MM.1S (cell line): ENCODE measurements at places on chromosomes 1 and 21.

- no peak overlapping the region for H3K4me3 ChIP-seq
- DNase-seq, result no peak
- H3K36me3 ChIP-seq, result no peaks in the 10 kb centered on the region
- no peaks in the 10 kb centered on the region for H3K4me1 ChIP-seq
- H3K27me3 ChIP-seq, result no peaks in the 10 kb centered on the region
Observed at GRCh38 chr1:119882132-119883049, 13.9 kb downstream of the ADAM30 start.

- H3K4me1 ChIP-seq, result no peaks in the 10 kb centered on the region
- no peak overlapping the region for H3K27ac ChIP-seq
- peak overlapping the region; percentile 60 for H3K4me3 ChIP-seq
- no peak for DNase-seq
Observed at GRCh38 chr1:151992303-151993083, 1.2 kb downstream of the S100A10 start.

- H3K4me1 ChIP-seq, result no peaks in the 10 kb centered on the region
- no peak overlapping the region for H3K27ac ChIP-seq
- no peak overlapping the region for H3K4me3 ChIP-seq
- H3K27me3 ChIP-seq, result no peaks in the 10 kb centered on the region
- no peaks in the 10 kb centered on the region for H3K36me3 ChIP-seq
Observed at GRCh38 chr21:15353546-15353945, 288.7 kb upstream of the NRIP1 start.

DNA sequence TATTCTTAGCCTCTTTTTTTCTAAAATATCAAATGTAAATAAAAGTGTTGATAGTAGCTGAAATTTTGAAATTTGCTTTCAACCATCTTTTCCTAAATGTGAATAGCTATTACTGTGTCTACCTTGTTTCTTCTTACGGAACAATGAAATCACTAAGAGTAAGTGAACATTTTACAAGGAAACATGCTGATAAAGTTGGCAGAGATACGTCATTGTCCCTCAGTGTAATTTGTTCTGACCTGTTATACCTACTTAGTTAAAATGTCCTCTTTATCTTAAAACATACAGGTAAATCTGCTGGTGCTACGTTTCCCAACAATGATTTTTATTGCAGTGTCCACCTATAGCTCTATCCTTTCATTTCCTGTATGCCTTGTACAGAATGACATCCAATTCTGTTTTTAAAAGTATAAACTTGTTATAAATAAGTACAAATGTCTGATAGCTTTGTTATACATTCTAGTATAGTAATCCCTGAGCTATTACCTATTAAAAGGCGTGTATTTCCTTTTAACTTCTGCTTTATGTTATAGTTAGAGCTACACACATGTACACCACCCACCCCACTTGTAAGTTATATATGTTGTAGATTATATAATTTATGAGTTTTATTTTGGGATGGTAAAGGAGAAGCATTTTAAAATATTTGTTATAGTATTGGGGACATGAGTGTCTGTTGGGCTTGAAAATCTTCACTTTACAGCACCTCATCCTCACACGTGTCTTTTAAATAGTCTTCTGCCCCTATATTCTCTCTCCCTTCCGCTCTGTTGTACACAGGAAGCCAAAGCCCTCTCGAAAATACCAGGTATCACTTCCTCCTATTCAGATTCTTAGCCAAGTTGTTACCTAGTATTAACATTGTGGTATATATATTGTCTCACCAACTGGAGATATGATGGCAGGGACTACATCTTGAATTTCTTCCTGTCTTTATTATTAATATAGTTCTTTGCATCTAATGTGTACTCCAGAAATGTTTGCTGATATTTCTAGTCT is 25.2 kb downstream of the LAMC1 start:
- H3K27me3 ChIP-seq, result no peaks in the 10 kb centered on the region; the same call in 1 of the 2 replicates
- peaks cover 29% of the 10 kb centered on the region for H3K4me1 ChIP-seq
- no peaks in the 10 kb centered on the region for H3K36me3 ChIP-seq
- peak overlapping the region; percentile 21; the same call in 1 of the 2 replicates for H3K27ac ChIP-seq

- H3K4me1 ChIP-seq, result peaks cover 8% of the 10 kb centered on the region
- no peak overlapping the region for H3K27ac ChIP-seq
- H3K27me3 ChIP-seq, result no peaks in the 10 kb centered on the region
- DNase-seq, result no peak
- H3K36me3 ChIP-seq, result no peaks in the 10 kb centered on the region
- H3K4me3 ChIP-seq, result no peak overlapping the region
Observed at GRCh38 chr1:51231120-51231519, 5.0 kb upstream of the RNF11 start.

GRCh38 chr1:172993640-172994039 is 57.1 kb downstream of the TNFSF18 start:
- no peaks in the 10 kb centered on the region for H3K27me3 ChIP-seq
- H3K36me3 ChIP-seq, result no peaks in the 10 kb centered on the region
- no peak overlapping the region for H3K4me3 ChIP-seq
- H3K27ac ChIP-seq, result no peak overlapping the region

DNA sequence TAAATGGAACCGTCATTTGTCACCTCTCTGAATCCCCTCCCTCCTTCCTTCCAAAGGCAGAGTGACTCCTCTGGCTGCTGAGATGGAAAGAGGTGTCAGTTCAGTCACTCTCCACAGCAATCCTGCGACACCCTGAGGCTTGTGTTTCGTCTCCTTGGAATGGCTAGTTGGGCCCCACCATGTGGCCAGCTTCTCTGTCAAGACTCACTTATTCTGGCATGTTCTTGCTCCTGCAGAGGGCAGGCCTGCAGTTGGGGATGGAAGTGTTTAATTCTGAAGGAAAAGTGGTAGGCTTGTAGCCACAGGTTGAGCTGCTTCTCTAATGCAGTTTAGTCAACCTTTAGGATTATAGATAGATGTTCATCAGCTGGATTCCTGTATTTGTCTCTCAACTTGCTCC is 149.6 kb downstream of the LMO4 start:
- H3K27me3 ChIP-seq, result no peaks in the 10 kb centered on the region
- H3K27ac ChIP-seq, result no peak overlapping the region
- H3K36me3 ChIP-seq, result no peaks in the 10 kb centered on the region
- no peaks in the 10 kb centered on the region for H3K4me1 ChIP-seq
- no peak overlapping the region for H3K4me3 ChIP-seq
- no peak for DNase-seq

GRCh38 chr1:164774819-164775654 is 216.1 kb downstream of the PBX1 start:
- H3K4me1 ChIP-seq, result peaks cover 10% of the 10 kb centered on the region
- no peak for DNase-seq
- no peak overlapping the region for H3K4me3 ChIP-seq

DNA sequence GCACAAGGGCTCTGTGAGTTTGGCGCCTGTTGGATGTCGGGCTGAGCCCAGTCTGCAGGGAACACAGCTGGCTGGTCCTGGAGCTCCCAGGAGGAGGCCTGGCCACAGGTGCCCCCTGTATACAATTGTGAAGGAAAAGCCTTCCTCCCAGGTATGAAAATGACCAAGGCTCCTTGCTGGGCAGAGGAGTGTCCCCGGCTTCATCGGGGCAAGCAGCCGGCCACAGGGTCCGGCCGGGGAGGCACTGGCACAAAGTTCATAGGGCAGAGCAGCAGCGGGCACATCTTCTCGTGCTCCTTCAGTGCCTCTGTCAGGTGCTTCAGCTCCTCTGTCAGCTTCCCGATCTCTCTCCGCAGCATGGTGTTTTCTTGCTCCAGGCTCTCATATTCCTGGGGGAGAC is 13.0 kb downstream of the BATF3 start:
- H3K27me3 ChIP-seq, result no peaks in the 10 kb centered on the region
- no peaks in the 10 kb centered on the region for H3K36me3 ChIP-seq
- H3K27ac ChIP-seq, result no peak overlapping the region
- peaks cover 7% of the 10 kb centered on the region; the same call in 1 of the 2 replicates for H3K4me1 ChIP-seq
- DNase-seq, result no peak

DNA sequence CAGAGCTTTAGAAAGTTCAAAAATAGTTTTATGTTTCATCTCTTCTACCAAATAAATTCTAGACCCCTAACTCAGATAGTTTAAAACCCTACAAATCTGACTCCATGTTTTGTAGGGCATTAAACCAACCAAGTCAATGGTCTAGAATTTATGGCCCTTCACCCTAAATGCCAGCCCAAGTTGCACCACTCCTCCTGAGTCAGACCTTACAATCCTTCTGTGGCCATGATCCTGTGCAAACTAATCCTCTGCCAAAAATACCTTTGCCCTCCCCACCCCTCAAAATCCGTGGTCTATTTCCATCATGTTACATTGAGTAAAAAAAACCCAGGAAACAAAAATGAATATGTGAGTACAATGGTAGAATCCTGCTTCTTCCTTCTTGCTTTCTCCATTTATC is 179.3 kb downstream of the NR5A2 start:
- H3K27me3 ChIP-seq, result 0 out of 2 replicates have a peak, but pooled peaks cover 5% of the 10 kb centered on the region
- no peak for DNase-seq
- H3K4me1 ChIP-seq, result peaks cover 7% of the 10 kb centered on the region
- no peak overlapping the region for H3K27ac ChIP-seq
- H3K4me3 ChIP-seq, result no peak overlapping the region

- no peak for DNase-seq
- no peak overlapping the region for H3K27ac ChIP-seq
- H3K27me3 ChIP-seq, result no peaks in the 10 kb centered on the region
- no peaks in the 10 kb centered on the region for H3K4me1 ChIP-seq
Observed at GRCh38 chr1:163186862-163187261, 15.9 kb downstream of the RGS5 start.

DNA sequence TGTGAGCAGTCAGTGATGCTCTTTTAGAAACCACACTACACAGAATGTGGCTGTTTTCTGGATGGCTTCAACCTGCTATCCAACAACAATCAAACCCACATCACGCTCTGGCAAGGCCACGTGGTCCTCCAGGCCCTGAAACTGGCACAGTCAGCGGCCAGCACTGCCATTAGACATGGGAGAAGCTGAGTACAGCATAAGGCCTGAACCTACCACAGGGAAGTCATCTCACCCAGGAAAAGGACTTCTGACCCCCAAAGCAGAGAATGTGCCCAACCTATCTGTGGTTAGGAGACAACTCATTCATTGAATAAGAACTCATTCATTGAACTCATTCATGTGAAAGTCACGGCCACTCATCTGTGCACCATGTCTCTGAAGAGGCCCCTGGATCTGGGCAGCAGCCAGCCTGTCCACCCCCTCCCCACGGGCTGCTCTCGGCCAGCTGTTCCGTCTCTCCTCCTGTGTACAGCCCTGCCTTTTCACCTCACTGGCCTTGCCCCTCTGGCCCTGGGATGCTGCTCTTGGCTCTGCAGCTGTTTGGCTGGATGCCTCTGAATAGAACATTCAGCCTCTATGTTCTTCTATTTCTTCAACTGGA is 41.1 kb downstream of the C1orf198 start:
- H3K27ac ChIP-seq, result no peak overlapping the region
- no peak for DNase-seq
- H3K36me3 ChIP-seq, result no peaks in the 10 kb centered on the region
- peaks cover 16% of the 10 kb centered on the region for H3K4me1 ChIP-seq
- no peaks in the 10 kb centered on the region for H3K27me3 ChIP-seq
- H3K4me3 ChIP-seq, result no peak overlapping the region

GRCh38 chr1:18419113-18419844 is 61.5 kb upstream of the KLHDC7A start:
- H3K36me3 ChIP-seq, result no peaks in the 10 kb centered on the region
- H3K27ac ChIP-seq, result no peak overlapping the region

DNA sequence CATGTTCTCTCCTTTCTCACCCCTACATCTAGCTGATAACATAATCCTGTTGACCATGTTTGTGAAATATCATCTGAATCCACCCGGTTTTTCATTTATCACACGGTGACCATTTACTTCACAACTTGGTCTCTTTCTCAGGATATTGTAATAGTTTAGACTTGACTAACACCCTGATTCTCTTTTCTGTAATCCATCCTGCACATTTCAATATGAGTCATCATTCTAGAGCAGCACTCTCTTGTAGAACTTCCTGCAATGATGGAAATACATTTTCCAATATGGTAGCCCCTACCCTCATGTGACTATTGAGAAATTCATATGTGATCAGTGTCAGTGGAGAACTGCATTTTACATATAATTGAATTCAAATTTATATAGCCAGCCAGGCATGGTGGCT is 2.3 kb upstream of the JAM2 start:
- no peak overlapping the region for H3K4me3 ChIP-seq
- H3K36me3 ChIP-seq, result no peaks in the 10 kb centered on the region
- no peaks in the 10 kb centered on the region for H3K4me1 ChIP-seq
- no peaks in the 10 kb centered on the region; the same call in 1 of the 2 replicates for H3K27me3 ChIP-seq
- H3K27ac ChIP-seq, result no peak overlapping the region

GRCh38 chr1:158334526-158335212 is 3.3 kb upstream of the CD1B start:
- no peak for DNase-seq
- H3K27me3 ChIP-seq, result no peaks in the 10 kb centered on the region
- H3K4me3 ChIP-seq, result no peak overlapping the region
- H3K4me1 ChIP-seq, result peaks cover 22% of the 10 kb centered on the region
- H3K27ac ChIP-seq, result no peak overlapping the region
- no peaks in the 10 kb centered on the region for H3K36me3 ChIP-seq

DNA sequence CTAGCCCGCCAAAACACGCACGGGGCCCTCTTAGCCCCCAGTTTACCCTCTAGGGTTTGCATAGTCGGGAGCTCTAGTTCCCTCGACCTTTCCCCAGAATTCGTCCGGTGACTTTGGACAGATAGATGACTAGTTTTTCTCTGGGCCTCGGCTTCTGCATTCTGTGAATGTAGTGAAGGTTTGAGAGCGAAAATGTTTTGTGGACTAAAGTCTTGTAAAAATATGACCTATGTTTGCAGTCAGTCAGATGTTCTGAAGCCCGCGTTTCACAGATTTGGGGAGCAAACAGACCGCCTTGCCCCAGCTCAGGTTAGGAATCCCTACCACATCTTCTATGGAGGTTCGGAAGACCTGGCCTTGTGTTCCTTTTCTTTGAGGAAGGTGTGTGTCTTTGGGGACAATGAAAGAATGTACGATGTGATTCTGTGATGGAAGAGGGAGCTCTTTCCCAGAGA is 401 bp downstream of the UQCRH start:
- peak overlapping the region; percentile 81 for H3K4me3 ChIP-seq
- H3K27me3 ChIP-seq, result no peaks in the 10 kb centered on the region
- peaks cover 4% of the 10 kb centered on the region for H3K36me3 ChIP-seq
- no peak for DNase-seq
- H3K4me1 ChIP-seq, result no peaks in the 10 kb centered on the region
- peak overlapping the region; percentile 74 for H3K27ac ChIP-seq

DNA sequence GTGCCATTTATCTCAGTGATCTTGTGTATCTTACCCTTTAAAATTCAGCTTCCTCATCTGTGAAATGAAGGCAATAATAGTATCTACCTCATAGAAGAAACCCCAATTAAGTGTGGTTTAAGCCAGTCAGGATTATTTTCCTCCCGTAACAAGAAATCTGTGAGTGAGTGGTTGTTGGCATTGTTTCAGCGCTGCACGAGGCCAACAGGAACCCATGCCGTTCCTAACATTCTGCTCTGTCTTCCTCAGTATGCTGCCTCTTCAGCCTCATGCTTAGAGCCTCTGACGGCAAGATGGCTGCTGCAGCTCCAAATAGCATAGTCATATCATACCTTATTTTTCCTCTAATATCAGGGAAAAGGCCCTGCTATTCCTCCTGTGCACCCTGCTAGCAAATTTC is 289.7 kb downstream of the TM2D1 start:
- no peak for DNase-seq
- H3K4me1 ChIP-seq, result peaks cover 13% of the 10 kb centered on the region
- H3K4me3 ChIP-seq, result no peak overlapping the region
- no peaks in the 10 kb centered on the region for H3K36me3 ChIP-seq
